ENCODE measurements at places on chromosomes 3 and 15.

DNA sequence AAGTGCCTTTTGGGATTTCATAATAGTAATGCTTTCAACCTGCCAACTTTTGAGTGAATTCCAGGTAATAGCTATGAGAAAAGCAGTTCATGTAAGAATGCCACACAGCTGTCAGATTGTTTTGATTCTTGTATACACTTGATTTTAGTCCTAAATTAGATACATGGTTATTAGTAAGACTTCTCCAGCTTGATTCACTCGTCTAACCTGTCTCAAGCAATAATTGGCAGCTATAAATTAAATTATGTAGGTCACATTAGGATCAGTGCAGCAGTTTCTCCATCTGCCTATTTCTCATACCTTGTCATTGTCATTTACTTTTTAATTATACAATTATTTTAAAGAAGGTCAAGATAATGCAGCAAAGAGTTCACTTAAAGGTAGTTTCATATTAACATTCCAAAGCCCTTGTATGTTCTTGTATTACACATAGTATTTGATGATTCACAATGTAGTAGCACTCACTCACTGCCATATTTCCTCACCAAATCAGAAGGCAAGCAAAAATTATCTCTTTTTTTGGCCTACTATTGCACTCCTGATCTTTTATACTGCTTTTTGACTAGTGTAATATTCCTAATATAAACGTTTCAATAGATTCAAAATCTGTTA, 10.9 kb upstream of the CRYBG3 start:
- no peak for DNase-seq

- no peak for DNase-seq
These were observed 4.9 kb downstream of the FLNB start for GRCh38 chr3:58013099-58013498.

GRCh38 chr3:173584838-173585831, 187.6 kb downstream of the NLGN1 start:
- peak; percentile 71 for DNase-seq

DNA sequence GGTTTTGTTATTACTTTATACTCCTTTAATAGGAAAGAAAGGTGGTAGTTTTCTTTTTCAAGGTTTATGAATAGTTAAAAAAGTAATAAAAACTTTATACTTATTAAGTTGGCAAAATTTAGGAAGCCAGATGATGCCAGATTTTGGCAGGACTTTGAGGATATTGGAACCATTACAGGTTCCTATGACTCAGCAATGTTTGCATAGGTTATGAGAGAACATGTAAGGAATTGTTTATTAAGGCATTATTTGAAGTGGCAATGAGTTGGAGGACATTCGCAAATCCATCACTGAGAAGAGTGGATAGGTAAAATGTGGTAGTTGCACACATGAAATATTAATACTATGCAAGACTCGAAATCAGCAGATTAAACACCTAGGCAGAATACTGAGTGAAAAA, 29.9 kb downstream of the CDAN1 start:
- DNase-seq: no peak

DNA sequence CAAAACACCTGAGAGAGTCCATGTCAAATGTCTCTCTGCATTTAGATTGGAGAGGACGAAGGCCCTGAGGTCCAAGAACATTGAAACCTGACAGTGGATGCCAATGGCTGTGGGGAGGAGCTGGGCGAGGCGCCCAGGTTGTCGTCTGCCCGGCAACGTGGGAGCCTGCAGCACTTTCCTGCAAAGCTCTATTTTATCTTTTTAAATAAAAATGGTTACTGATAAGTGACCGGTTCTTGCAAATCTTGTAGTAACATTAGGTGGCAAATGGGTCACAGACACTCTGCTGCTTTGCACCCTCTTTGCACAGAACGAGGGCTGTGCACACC, 19.5 kb upstream of the FANCD2 start:
- no peak for DNase-seq

GRCh38 chr3:98733812-98734281, 29.3 kb upstream of the ST3GAL6 start:
- no peak for DNase-seq

DNA sequence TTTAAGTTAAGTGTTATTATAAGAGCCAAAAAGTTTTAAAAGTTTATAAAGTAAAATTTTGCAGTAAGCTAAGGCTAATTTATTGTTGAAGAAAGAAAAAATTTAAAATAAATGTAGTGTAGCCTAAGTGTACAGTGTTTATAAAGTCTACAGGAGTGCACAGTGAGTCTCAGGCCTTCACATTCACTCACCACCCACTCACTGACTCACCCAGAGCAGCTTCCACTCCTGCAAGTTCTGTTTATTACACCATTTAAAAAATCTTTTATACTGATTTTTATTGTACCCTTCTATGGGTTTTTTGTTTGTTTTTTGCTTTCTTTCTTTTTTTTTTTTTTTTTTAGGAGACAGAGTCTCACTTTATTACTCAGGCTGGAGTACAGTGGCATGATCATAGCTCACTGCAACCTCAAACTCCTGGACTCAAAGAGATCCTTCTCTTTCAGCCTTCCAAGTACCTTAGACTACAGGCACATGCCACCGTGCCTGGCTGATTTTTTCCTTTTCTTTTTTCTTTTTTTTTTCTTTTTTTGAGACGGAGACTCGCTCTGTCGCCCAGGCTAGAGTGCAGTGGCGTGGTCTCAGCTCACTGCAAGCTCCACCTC, 25.9 kb downstream of the CSTA start:
- DNase-seq: no peak

- DNase-seq: no peak
These were observed 651.4 kb upstream of the NECTIN3 start for GRCh38 chr3:110420158-110420641.

GRCh38 chr3:149716984-149717383, 35.3 kb downstream of the COMMD2 start:
- DNase-seq: no peak

Measured in DMS79 (cell line).